ENCODE measurements at places on chromosomes 7 and 10. TPM values are rescaled to one million over a fixed set of nuclear protein-coding genes. Genes with fewer than 3 reads are reported as not detected.

GRCh38 chr7:101722247-101722646 lies 93.2 kb upstream of the MYL10 start:
- no peak for ATAC-seq

DNA sequence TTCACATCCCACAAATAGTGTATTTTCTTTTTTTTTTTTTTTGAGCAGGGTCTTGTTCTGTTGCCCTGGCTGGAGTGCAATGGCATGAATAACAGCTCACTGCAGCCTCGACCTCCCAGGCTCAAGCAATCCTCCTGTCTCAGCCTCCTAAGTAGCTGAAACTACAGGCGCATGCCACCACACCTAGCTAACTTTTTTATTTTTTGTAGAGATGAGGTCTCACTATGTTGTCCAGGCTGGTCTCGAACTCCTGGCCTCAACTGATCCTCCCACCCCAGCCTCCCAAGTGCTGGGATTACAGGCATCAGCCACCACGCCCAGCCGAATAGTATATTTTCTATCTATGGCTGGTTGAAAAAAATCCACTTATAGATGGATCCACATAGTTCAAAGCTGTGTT lies 12.5 kb downstream of the EZH2 start:
- no peak for ATAC-seq

GRCh38 chr10:86285136-86285790 lies 81.3 kb downstream of the GRID1 start:
- ATAC-seq = no peak

DNA sequence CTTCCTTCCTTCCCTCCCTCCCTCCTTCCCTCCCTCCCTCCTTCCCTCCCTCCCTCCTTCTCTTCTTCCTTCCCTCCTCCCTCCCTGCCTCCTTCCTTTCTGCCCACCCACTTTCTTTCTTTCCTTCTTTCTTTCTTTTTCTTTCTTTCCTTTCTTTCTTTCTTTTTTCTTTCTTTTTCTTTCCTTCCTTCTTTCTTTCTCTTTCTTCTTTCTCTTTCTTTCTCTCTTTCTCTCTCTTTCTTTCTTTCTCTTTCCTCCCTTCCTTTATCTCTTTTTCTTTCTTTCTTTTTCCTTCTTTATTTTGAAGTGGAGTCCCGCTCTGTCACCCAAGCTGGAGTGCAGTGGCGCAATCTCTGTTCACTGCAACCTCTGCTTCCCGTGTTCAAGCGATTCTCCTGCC lies 33.7 kb upstream of the GTF2IRD1 start:
- ATAC-seq = no peak

- ATAC-seq = no peak
Measured at GRCh38 chr7:122746948-122747347, 44.2 kb upstream of the RNF148 start.

GRCh38 chr10:83881661-83882060 lies 257.6 kb upstream of the GHITM start:
- peak; percentile 51 for ATAC-seq

GRCh38 chr7:2862831-2863361 lies 18.8 kb upstream of the GNA12 start:
- ATAC-seq = no peak

DNA sequence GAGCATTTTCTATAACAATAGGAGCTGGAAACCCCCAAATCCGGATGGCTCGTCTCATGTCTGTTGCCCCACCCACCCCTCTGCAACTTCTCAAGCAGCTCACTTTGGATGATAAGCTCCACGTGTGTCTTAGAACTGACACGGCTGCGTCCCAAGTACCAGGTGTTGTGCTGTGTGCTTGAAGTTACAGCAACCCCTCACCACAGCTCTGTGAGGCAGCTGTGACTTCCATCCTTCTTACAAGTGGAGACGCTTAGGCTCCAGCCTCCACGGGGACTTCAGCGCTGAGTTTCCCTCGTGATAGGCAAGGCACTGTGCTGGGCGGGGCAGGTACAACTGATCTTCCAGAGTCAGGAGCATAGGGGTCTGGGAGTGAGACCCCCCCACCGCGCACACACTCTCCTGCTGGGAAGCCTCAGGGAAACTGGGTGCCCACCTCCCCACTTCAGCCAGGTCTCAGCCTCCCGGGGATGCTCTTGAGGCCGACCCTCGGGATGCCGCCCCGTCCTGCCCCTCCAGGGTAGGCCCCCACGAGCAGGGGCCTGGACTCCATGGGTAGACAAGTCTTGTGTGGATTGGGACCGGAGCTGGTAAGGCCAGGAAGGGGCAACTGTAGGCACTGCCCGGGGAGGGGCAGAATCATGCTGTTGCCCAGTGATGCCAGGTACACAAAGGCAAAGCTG lies 31.4 kb downstream of the EN2 start:
- no peak for ATAC-seq

- ATAC-seq = peak; percentile 85
Measured at GRCh38 chr7:105268511-105269392, 120.0 kb downstream of the SRPK2 start.

GRCh38 chr10:128751284-128751683 lies 625.1 kb upstream of the MKI67 start:
- ATAC-seq = peak; percentile 46

- ATAC-seq = no peak
Measured at GRCh38 chr10:67783606-67784294, 54.2 kb downstream of the DNAJC12 start.

DNA sequence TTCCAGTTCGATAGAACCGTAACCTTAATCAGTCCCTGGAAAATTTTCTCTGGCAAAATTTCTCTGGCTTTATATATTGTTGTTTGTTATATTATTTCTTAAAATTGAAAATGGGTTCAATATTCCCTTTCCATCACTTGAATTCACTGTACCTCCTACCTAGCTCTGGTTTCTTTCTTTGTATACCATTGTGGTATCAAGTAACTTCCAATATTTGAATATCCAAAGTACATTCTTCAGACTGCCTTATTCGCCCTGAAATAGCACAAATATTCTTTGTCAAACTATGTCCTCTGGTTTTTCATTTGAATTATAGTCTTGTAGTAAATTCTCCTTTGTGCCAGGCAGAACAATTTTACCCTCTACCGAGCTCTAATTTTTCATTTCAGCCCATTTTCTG lies 541.6 kb downstream of the REEP3 start:
- no peak for ATAC-seq

GRCh38 chr10:50281210-50281966 lies 30.1 kb upstream of the ASAH2 start:
- ATAC-seq = no peak

- no peak for ATAC-seq
Measured at GRCh38 chr7:123060446-123060845, 64.9 kb upstream of the TAS2R16 start.

DNA sequence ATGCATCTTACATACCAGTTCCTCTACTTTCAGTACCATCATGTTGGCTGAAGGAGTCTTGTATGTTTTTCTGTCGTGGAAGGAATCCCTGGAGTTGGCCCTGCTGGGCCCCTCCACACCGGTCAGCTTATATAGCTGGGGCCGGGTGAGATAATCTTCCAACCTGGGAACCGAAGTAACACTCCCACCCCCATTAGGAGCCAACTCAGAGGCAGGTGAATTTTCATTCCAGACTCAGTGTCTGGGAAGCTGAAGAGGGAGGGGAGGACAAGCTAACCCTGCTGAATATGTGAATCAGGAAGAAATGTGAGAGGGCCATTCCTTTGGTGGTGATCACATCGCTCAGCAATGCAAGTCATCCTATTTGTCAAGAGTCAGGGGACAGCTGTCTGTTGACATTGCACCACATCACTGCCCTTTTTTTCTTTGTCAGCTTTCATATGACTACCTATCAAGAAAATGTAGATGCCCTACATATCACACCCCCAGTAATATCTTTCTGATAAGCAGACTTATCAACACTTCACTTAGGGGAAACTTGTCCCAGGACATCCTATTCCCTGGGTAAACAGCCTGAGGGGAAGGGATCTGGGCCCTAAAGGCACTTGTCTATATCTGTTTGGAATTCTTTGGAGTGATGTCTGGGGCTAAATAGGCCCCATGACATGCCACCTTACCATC lies at the start of gene ANKRD1:
Gene ANKRD1 (minus strand): TSS at position 102 of the 681 bp plus-strand sequence. CDS start 60 bp downstream, at position 42.
- ATAC-seq = no peak

GRCh38 chr10:775245-776075 lies 86.0 kb upstream of the DIP2C start:
- peak; percentile 86 for ATAC-seq

- ATAC-seq = no peak
Measured at GRCh38 chr7:155790666-155791065, 21.6 kb downstream of the SHH start.

GRCh38 chr7:140165422-140165821 lies 11.4 kb downstream of the KDM7A start:
- no peak for ATAC-seq

DNA sequence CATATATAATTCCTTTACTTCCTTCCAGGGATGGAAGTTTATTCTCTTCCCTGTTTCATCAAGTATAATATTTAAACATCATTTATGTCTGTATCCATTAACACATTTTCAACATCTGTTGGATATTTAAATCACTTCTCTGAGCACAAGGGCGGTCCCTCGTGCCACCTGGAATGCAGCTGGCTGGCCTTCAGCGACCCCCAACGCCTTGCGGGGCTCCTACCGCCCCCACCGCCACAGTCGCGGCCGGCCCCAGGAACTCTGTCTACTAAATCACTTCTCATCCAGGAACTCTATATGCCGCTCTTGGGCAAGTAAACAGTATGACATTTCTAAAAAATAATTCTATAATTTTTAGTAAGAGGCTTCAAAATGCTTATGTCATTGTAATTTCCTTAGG lies 221.1 kb upstream of the PTN start:
- no peak for ATAC-seq

DNA sequence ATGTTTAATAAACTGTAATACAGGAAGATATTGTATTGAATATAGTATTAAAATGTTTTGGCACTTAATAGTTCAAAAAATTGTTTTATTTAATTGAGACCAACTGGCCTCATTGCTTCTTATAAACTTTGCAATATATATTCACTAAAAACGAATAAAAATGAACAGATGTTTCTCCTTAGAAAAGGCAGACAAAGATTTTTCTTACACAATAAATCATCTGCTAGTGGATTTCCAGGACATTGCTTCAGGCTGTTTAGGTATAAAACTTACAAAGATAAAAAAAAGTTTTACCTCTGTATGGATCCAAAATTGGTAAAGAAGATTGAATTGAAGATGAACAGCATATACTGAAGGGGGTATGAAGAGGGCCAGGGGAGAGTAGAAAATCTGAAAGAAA lies 143.6 kb downstream of the AGMO start:
- no peak for ATAC-seq

DNA sequence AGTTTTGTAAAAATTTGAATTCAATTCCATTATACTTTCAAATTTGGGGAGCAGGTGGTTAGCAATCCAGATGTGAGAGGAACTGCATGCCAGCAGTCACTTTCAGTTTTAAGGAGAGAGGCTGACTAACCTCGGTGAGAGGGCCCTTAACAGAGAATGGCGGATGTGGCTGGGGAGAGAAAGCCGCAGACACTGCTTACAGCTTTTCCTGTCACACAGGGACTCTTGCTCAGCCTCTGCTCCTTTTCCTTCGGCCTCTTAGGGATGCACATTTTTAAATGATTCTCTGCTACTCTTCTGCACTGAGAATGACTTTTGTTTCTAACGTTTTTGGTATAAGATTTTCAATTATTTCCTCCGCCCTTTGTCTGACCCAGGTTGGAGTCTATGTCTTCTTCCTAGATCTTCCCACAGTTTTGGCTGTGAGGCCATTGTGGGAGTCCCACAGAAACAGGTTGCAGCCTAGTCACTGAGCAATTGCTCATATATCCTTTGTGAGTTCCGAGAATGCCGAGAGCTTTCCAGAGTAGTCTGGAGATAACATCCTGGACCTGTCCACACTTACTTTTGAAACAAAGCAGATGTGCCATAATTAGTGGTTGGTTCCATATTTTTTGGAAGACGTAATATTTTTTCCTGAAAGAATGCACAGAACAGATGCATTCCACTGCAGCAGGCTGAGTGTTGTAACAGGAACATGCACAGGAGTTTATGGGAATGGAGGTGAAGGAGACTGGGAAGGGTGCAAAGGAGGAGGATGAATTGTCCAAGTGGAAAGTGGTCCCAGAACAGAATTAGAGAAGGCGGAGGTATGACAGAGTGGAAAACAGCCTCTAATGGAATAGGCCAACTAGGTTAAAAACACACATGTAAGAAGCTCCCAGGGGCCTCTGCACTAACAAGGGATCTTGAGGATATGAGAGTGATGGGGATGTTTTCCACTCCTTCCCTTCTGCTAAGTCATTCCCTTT lies 168.0 kb upstream of the ZNF32 start:
- peak; percentile 86 for ATAC-seq

GRCh38 chr7:38451840-38452239 lies 178.4 kb upstream of the TARP start:
- ATAC-seq = no peak

DNA sequence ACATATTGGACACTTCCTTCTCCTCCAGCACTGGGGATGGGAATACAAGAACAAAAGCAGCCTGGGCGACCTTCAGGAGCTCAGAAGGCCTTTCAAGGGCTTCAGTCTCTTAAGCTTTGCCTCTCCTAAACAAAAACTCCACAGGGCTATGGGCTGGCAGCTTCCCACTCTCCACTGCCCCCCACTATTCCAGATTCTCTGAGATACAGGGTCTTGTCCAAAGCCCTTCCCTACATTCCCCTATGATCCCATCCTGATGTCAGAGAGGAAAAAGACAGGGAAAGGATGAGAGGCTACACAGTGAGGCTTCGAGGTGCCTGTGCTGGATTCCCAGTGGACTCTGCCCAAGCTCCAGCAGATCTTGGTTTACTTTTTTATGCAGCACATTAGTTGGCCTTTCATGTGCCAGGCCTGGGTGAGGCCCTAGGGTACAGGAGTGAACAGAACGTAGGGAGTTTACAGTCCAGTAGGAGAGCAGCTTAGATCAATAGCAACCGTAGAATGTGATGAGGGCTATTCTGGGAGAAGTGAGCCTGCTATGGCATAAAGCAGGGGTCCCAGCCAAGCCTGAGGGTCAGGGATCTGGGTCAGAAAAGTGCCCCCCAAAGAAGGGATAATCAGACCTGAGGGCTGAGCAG lies 33.3 kb downstream of the LEP start:
- ATAC-seq = no peak

DNA sequence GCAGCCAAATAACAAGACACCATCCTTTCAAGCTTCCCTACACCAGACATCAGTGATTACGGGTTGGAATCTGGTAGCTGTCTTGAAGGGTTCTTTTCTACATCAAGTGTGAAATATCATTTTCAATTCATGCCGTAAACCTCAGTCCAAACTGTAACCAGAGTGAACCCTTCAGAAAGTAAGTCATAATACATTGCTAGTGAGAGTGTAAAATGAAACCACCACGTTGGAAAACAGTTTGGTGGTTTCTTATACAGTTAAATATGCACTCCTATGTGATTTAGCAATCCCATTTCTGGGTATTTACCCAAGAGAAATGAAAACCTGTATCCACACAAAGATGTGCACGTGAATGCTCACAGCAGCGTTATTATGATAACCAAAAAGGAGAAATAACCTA lies 25.6 kb upstream of the ZC3HAV1L start:
- ATAC-seq = no peak

- no peak for ATAC-seq
Measured at GRCh38 chr7:53900856-53901528, 641.2 kb upstream of the VSTM2A start.

GRCh38 chr10:6133331-6134098 lies 44.7 kb downstream of the RBM17 start:
- no peak for ATAC-seq

CXCL12 gene
- total RNA-seq = 81.2 TPM

CDNF gene
- total RNA-seq = 0.81 TPM

ADIRF gene
- total RNA-seq = 36.5 TPM

NUTM2B gene
- total RNA-seq = not detected

CYP3A7 gene
- not detected for total RNA-seq

PAPOLB gene
- 0.31 TPM for total RNA-seq

DEPP1 gene
- 153 TPM for total RNA-seq

SPRN gene
- 0.35 TPM for total RNA-seq

PAXIP1 gene
- 10.2 TPM for total RNA-seq

HMX2 gene
- total RNA-seq = not detected

DNAH11 gene
- 31.8 TPM for total RNA-seq

KDM7A gene
- total RNA-seq = 20.7 TPM

All from gastroesophageal sphincter (tissue), 4 donors.